ENCODE measurements at places on chromosomes 3 and 15.

GRCh38 chr3:14329116-14329830 is 73.1 kb upstream of the SLC6A6 start:
- DNase-seq = no peak

- no peak for DNase-seq
These were observed 66.9 kb downstream of the CMTM8 start for GRCh38 chr3:32305361-32305876.

DNA sequence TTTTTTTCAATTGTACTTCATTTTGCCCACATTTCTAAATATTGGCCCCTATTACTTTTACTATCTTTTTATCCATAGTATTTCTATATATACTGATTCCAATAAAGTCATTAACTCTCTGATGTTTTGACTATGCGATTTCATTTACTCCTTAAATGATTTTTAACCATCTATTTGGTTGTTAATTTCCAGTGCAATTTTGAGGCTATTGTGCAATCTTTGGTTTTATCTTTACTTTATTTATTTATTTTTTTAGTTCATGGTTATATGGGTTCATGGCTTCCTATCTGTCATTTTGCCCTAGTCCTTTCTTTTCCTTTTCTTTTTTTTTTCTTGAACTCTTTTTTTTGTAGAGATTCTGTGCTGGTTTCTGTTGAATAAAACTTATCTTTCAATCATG is 1408.0 kb upstream of the GBE1 start:
- DNase-seq = no peak

- no peak for DNase-seq
These were observed 7.8 kb upstream of the CAMP start for GRCh38 chr3:48215466-48215865.

DNA sequence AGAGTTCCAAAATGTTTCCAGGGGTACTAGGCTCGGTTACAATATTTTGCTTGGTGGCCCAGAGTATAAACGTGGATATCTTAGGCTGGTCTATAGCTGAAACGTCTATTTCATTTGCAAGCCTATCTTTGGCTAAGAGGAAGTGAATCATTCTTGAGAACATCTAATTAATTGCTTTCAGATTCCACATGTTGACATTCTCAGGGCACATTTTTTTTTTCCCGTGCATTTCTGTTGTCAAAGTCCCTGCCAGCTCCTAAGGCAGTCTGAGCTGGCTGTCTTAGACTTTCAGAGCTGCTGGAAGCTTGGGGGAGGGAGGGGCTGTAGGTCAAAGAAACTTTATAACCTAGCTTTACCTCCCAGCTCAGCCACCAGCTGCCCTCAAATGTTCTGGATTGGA is 23.2 kb upstream of the LAMP3 start:
- no peak for DNase-seq

All from T47D (cell line).